RWPE2 (cell line): ENCODE measurements at places on chromosomes 12 and 14.

GRCh38 chr14:105882626-105883025 lies 356.2 kb downstream of the TMEM121 start:
- DNase-seq = peak; percentile 37

GRCh38 chr14:99351166-99352007 lies 79.4 kb upstream of the BCL11B start:
- no peak for DNase-seq

GRCh38 chr14:76710056-76711010 lies 50.9 kb upstream of the VASH1 start:
- DNase-seq = no peak

DNA sequence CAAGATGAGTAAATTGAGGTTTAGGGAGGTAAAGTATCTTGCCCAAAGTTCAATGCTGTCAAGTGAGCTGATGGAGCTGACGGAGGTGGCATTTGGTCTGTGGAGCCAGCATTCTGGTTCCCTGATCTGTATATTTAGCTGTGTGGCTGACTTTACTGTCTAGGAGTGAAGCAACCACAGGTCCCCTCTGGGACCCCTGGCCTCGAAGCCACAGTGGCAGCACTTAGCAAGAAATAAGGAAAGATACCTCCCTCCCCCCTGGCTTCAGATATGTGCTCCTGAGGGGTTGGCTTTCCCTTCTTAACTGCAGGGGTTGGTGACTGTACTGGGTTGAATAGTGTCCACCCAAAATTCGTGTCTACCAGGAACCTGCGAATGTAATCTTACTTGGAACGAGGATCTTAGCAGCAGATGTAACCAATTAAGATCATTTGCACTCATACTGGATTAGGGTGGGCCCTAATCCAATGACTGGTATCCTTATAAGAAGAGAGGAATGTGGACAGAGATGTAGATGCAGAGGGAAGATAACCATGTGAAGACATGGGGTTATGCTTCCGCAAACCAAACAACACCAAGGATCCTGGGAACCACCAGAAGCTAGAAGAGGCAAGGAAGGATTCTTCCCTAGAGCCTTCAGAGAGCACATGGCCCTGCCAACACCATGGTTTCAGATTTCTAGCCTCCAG lies 2.0 kb upstream of the ACVR1B start:
- no peak for DNase-seq

DNA sequence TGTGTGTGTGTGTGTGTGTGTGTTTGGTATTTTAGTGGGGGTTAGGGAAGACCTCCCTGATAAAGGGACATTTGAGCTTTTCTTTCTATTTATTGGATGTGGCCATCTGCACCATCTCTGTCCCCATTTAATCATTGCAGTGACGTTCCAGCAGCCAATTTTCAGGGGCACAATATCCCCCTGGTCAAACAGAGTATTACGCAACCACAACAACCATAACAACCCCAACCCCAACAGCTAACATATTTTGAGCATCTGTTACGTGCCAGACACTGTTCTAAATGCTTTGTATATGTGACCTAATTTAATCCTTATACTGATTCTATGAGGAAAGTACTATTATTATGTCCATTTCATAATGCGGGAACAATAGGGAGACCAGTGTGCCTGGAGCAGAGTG lies 87.4 kb downstream of the TTC8 start:
- DNase-seq = no peak

GRCh38 chr14:20428802-20429201 lies 7.2 kb downstream of the KLHL33 start:
- no peak for DNase-seq

DNA sequence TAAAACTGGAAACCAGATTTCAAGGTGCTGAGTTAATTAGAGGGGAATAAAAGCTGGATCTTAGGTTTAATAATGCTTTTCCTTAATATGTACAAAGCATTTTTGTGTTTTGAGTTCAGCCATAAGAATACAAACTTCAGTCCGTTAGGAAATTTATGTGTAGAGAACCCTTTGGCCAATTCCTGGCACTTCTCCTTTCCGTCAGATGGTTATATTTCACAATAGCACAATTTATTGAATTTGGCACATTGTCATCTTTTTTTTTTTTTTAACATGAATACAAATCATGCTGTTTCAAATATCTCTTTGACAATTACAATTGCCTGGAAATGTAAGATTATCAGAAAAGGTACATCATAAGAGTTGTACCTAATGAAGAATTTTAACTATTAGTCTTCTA lies 56.2 kb upstream of the DDHD1 start:
- no peak for DNase-seq

GRCh38 chr12:57627501-57628279 lies 5.3 kb downstream of the B4GALNT1 start:
- peak; percentile 59 for DNase-seq

- DNase-seq = peak; percentile 98
These were observed 279.4 kb downstream of the FOXN3 start for GRCh38 chr14:89137526-89138163.
